ENCODE measurements at places on chromosomes 11 and 22.

DNA sequence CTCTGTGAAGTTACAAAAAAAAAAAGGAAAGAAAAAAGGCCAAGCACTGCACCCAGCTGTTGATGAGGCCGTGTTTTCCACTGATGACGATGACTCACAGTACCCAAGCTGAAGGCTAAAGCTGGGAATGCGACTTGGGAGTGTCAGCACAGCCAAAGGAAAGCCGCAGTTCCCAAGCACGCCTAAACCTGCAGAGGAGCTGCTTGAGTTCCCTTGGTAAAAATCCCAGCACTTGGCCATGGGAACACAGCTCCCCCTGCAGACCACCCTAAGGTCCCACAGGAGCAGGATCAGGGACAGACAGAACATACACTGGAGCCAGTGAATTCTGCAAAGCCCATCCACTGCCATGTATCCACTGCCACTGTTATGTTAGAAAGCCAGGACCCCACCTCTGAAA, 39.9 kb downstream of the SERGEF start:
- no peak for ATAC-seq

DNA sequence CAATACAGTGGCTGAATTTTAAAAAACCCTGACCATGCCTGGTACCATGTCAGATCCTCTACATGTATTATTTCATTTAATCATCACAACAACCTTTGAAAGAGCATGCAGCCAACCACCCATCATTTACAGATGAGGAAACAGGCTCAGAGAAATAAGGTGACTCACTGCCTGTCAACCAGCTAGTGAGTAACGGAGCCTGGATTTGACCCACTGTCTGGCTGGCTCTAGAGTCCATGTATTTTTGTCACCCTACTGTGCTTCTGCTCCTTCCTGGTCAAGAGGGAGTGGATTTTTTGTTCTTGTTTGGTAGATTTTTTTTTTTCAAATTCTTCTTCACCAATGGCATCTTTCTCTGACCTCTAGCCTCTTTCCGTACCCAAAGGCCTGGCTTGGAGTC, 77.4 kb downstream of the CWC15 start:
- ATAC-seq, result no peak

GRCh38 chr11:10796191-10796590, 12.5 kb downstream of the EIF4G2 start:
- ATAC-seq, result no peak

GRCh38 chr11:79397252-79397651, 43.6 kb downstream of the TENM4 start:
- ATAC-seq, result no peak

- ATAC-seq, result no peak
Observed at GRCh38 chr11:96303064-96303463, 39.9 kb downstream of the MAML2 start.

DNA sequence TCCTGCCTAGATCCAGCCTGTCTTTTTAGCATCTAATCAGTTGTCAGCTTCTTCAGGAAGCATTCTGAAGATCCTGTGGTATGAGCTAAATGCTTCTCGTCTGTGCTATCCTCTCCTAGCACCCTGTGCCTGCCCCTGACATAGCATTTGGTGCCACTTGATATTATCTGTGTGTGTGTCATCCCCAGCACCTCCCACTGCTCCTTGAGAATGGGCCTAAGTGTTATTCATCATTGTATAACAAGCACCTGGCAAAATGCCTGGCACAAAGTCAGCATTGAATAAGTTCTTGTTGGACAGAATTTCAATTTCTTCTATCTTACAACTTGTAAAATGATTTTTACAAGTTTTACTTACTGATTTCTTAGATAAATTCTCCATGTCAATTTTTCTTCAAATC, 28.1 kb upstream of the OLFML1 start:
- no peak for ATAC-seq

DNA sequence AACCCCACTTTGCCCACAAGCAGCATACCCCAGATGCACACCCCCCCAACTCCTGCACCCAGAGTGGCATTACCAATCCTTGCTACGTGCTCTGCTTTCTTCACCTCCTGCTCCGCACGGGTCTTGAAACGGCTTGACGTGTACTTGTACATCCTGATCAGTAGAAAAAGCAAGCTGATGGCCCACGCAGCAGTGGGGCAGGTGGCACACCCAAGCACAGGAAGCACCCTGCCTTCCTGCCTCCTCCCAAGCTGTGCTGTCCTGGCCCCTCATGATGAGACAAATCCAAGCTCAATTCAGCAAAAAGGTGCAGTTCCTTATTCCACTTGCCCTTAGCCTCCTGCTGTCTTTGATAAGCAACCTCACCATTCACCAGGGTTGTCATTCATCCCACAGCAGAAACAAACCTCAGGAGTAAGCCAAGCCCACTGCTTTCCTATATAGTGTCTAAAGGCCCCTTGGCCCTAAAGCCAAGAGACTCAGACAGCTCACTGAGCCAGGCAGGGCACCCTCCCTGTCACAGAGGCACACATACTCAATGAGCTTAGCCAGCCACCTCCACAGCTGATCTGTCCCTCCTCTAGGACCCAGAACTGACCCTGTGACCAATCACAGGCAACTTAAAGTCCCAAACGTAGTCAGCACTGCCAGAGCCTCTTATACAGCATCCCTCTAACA, 27.8 kb downstream of the MORC2 start:
- ATAC-seq, result no peak

DNA sequence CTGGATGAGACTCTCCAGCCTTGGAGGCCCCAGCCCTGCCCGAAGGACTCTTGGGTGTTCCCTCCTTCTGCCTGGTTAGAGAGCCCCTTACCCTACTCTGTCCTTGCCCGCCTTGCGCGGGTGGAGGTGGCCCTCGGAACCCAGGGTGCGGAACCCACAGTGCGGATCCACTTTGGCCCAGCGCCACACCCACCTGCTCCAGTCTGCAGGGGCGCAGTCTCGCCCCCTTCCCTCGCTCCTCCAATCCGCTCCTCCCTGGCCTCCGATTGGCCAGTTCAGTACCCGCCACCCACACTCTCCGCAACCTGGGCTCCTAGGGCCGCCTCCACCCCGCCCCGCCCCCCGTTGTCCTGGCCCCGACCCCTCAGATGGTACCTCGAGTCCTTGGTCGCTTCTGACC, 2.4 kb downstream of the CAPN1 start:
- no peak for ATAC-seq

GRCh38 chr11:6531267-6531752, 34.2 kb downstream of the DNHD1 start:
- ATAC-seq, result no peak

DNA sequence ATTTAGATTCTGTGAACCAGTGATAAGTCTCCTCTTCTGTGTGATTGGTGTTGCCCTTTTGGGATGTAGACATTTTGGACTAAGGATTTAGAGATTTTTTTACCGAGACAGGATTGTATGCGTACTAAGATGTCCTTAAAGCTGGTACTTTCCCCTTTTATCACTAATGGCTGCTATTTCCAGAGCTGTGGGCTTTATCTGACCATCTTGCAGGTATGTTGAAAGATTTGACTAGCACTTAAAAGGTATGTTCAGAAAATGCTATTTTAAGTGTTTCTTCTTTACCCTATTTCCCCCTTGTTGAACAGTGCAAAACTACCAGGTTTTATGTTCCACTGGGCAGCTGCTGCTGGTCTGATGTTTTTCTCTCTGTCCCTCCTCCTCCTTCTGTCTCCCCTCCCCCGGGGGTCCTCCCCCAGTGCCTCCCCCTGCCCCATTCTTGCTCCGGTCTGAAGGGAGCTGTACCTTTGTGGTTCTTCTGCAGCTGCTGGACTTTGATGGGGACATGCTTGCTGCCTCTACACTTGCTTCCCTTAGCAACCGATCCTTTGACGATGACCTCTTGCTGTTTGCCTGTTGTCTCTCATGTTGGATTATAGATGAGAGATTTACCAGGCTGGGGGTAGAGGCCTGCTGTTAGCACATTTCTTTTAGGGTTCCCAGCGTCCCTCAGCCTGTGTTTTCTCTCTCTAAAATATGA, 59.6 kb downstream of the ZNRF3 start:
- no peak for ATAC-seq

- no peak for ATAC-seq
Observed at GRCh38 chr11:69950120-69950519, 128.0 kb upstream of the ANO1 start.

- ATAC-seq, result no peak
Observed at GRCh38 chr11:69475141-69475865, 6.2 kb upstream of the LINC01488 start.

GRCh38 chr11:3008746-3009336, 16.7 kb upstream of the NAP1L4 start:
- no peak for ATAC-seq

DNA sequence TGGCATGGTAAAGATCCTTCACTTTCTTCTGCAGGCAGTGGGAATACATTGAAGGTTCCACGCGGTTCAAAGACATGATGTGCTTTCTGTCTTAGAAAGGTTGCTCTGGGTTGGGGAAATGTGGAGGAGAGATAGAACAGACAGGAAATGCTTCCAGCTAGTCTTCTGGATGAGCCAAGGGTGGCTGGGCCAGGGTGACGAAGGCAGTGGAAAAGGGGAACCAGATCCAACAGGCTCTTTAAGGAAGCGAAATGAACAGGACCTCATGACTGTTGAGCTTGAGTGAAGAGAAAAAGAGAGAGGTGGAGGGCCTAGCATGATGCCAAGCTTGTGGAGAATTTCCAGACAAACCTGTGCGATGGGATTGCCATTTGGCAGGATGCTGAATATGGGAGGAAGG, 56.4 kb upstream of the LMO1 start:
- no peak for ATAC-seq

- peak; percentile 58 for ATAC-seq
Observed at GRCh38 chr11:103109818-103110388, 677 bp downstream of the DYNC2H1 start.

DNA sequence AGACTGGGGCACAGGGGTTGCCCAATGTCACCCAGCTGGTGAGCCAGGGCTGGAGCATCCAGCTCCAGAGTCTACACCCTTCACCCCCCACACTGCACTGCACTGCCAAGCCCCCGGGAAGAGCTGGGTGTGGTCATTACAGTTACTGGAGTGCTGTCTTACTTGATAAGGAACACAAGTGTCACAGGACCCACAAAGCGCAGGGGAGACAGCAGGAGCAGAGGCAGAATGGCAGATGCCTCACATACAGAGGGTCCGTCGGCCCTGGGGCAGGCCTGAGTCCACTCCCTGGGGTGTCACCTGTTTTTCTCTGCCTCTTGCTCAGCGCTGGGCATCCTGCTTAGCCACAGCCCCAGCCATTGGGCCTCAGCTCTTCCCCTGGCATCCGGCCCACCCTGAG, 7.7 kb downstream of the IL2RB start:
- ATAC-seq, result no peak

DNA sequence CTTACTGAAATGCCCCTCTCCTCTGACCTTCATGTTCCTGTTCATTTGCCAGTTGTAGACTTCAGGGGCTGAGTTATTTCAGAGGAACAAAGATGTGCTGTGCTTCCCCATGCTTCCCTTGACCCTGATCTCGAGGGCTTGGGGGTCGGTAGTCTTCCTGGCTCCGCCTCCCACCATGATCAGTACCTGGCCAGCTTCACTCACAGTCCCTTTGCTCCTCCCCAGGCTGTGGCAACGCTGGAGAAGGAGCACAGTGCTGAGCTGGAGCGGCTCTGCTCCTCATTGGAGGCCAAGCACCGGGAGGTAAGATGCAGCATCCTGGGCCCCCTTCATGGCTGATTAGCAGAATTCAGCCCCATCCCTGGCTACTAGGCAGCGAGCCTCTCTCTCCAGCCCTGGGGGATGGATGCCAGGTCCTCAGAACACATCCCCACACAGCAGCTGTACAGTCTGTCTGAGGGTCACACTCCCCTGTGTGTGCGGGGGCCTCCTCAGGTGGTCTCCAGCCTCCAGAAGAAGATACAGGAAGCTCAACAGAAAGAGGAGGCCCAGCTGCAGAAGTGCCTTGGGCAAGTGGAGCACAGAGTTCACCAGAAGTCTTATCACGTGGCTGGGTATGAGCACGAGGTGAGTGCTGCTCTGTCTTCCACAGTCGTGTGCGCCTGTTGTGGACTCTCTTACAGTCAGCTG, 64.5 kb downstream of the CEP164 start:
- ATAC-seq, result no peak
